ENCODE measurements at places on chromosomes 1 and 21.

GRCh38 chr21:45347712-45348499 is 57.1 kb upstream of the COL18A1 start:
- no peak for DNase-seq

GRCh38 chr1:5768014-5768413 is 224.2 kb downstream of the NPHP4 start:
- DNase-seq = no peak

DNA sequence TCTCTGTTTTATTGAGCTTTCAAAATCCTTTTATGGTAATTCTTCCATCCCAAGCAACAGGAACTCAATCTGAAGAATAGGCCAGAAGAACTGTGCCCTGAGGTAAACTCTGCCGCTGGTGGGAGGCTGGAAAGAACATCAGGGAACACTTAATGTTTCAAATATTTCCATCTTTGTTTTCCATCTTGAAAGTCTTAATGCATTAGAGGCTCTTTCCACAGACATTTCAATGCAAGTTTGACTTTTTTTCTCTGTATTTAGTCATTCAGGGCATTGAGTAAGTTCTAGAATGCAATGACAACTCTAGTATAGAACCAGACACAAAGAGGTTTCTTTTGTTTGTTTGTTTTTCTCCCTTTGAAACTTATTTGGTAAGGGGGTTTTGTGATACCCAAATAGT is 61.5 kb downstream of the KIAA0040 start:
- DNase-seq = no peak

DNA sequence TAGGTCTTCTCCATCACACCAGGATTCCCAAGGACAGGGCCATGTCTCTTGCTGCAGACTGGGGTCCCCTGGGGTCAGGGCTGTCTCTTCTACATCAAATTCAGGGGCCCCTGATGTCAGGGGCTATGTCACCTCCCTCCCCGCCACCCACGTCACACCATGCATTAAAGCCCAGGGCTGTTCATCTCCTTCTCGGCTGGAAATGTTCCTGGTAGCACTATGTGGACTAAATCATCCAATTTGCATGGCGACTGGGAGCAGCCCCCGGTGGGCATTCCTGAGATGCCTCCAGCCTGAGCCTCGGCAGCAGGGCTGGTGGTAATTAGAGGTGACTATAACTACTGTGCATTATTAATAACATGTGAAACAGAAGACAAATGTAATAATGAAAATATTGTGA is 151.7 kb upstream of the HMGB4 start:
- DNase-seq = no peak

DNA sequence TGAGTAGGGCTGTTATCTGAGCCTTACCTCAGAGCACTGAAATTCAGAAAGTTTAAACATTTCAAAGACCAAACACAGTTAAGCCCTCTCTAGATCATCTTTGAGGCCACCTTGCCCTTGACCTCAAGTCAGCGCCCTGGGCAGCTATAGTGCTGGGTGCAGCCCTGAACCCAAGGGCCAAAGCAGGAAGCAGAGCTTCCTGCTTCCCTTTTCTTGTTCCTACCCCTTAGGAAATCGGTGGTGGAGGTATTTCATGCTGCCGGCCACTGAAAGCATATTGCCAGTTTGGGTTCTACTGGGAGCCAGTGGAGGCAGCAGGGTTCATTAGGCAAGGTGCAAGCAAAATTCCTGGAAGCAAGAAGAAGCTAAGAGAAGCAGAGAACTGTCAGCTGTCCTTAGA is 26.1 kb downstream of the CD244 start:
- DNase-seq = no peak

DNA sequence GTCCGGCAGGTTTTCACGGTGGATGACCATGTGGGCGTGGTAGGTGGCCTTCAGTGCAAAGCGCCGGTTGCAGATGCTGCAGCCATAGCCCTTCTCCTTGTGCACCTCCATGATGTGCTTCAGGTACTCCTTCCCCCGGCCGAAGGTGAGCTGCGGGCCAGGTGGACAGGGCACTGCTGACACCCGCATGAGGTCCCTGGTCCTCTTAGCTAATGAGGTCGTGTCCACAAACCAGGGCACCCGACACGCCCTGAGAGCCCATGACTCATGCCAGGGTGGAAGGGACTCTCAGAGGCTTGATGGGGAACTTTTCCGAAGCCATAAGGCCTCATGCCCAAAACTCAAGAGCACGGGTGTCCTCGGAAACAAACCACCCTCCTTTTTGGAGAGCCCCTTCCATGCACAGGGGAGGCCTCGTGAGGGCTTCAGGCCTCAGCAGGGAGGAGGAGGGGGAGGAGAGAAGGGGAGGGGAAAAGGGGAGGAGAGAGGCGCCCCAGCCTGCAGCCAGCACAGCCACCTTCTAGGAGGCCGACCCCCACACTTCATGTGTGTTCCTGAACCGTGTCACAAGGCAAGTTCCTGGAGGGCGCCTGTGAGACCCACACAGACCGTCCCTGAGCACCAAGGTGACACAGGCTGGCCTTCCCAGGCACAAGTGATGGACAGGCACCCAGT is 54.4 kb upstream of the RIPK4 start:
- DNase-seq = no peak

GRCh38 chr1:183533617-183534174 is 56.6 kb downstream of the NCF2 start:
- DNase-seq = no peak

DNA sequence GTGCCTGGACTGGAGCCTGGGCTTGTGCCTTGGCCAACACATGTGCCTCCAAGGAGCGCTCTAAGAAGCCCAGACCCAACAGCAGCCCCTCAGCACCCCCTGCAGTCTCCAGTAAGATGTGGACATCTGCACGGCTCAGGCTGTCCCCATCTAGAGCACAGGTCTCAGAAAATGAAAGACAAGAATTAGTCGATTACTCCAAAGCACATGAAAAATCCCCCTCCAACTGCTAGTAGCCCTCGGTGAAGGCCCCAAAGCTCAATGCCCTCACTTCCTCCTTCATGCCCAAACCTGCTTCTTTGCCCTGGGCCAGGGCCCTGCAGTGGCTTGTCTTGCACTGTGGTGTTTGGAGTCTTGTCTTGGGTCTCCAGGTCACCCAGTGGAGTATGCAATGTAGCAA is 21.9 kb upstream of the ERO1B start:
- no peak for DNase-seq

GRCh38 chr1:111690306-111690617 is 48.9 kb downstream of the INKA2 start:
- DNase-seq = peak; percentile 24

GRCh38 chr1:224380003-224380402 is 23.3 kb downstream of the CNIH4 start:
- DNase-seq = no peak

- DNase-seq = peak; percentile 60
These were observed 57.4 kb upstream of the MTF2 start for GRCh38 chr1:93021539-93022134.

DNA sequence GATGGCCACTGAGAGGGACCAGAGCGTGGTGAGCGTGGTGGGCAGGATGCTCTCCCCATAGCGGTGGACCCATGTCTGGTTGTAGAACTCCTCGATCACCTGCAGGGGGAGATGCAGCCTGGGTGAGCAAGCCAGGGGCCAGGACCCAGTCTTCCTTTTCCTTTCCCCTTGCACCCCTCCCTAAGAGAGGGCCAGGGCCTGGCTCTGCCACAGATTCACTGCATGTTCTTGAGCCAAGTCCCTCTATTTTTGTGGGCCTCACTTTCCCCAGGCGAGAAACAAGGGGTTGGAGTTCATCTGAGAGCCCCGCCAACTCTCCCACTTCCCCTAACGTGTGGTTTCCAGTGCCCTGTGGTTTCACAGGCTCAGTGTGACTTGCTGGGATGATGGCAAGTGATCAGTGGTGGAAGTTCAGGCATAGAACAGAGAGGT is 27.5 kb downstream of the SLC2A1 start:
- no peak for DNase-seq

GRCh38 chr1:235051521-235051920 is 77.1 kb downstream of the TOMM20 start:
- DNase-seq = no peak

- DNase-seq = no peak
These were observed 391 bp downstream of the AGT start for GRCh38 chr1:230713547-230713914.

GRCh38 chr1:47866601-47867437 is 130.4 kb downstream of the TRABD2B start:
- peak; percentile 65 for DNase-seq

- no peak for DNase-seq
These were observed 65.9 kb upstream of the L1TD1 start for GRCh38 chr1:62128745-62129144.

DNA sequence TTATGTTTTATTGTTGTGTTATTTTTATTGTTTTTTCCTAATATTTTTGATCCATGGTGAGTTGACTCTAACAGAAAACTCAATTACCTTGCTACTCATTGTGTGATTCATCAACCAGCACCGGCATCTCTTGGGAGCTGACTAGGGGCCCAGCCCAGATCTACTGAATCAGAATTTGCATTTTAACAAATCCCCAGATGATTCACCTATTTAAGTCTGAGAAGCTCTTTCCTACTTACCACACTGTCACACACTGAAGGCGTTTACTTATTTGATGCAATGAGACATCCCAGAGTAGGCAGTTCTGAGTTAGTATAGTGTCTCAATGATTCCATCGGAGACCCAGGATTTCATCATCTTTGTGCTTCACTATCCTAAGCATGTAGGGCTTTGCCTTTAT is 416.6 kb downstream of the RWDD3 start:
- no peak for DNase-seq

- no peak for DNase-seq
These were observed 154.8 kb downstream of the SLC45A1 start for GRCh38 chr1:8472668-8473067.

GRCh38 chr1:42259059-42259738 is 75.8 kb downstream of the FOXJ3 start:
- DNase-seq = no peak

GRCh38 chr1:184604152-184604900 is 150.3 kb downstream of the EDEM3 start:
- no peak for DNase-seq

- no peak for DNase-seq
These were observed 52.7 kb upstream of the FMOD start for GRCh38 chr1:203403586-203403985.

DNA sequence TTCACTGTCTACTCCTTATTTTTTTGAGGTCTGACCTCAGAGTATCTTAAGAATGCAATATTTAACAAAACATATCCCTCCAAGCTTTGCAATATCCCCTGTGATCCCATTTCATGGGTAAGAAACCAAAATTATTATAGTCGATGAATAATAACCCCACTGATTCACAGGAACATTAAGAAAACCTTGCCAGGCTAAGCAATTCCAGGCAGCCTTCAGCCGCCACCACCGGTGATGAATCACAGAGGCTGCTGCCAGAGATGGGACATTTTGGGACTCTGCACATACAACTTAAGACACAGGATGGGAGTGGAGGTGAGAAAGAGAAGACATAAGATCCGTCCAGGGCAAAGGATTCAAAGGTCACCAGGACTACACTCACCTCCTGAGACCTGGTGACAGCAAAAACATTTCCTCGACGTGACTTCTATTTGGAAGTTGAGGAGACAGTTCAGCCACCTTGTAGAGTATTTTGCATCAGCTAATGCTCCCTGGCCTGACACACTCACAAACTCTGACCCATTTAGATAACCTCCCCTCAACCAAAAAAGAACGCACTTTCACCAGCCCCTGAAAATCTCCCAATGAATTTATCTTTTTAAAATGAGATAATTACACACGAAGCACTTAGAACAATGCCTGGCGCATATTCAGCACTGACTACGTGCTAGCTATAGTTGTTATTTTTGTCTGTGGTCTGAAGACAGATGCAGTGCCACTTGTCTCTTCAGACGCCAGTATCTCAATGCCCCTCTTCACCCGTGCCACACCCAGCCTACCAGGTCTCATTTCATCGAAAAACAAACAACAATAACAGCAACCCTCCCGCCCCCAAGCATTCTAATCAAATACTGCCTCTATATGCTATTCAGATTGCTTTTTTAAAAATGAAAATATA is 17.8 kb upstream of the OVAAL start:
- DNase-seq = no peak

- DNase-seq = no peak
These were observed 41.9 kb upstream of the PLA2G5 start for GRCh38 chr1:20028125-20028524.

DNA sequence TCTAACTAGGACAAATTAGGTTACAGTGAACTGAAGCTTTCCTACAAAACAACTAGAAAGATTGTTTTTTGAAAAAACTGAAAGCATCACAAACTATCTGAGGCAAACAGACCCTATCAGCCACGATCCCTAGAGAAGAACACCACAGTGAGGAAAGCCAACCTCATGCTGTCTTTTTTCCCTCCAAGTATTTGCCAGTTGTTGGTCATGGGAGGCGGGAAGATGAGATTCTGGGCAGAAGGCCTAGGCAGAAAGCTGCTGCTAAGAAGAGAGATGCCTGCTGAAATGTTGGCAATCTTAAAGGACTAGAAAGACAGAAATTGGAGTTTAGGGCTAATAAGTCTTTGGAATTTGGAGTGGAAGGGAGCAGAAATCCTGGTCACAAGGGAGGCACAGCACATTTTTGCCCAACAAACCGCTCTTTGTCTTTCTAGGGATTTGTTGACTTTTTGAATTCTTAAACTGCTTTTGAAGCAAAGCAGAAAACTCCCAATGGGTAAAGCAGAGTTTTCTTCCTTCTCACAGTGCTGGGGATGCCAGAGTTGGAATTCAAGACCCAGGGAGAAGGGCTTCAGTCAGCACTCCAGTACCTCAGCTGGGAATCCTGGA is 83.9 kb downstream of the MT1HL1 start:
- DNase-seq = no peak

GRCh38 chr1:47507881-47508701 is 70.2 kb downstream of the FOXD2 start:
- no peak for DNase-seq

DNA sequence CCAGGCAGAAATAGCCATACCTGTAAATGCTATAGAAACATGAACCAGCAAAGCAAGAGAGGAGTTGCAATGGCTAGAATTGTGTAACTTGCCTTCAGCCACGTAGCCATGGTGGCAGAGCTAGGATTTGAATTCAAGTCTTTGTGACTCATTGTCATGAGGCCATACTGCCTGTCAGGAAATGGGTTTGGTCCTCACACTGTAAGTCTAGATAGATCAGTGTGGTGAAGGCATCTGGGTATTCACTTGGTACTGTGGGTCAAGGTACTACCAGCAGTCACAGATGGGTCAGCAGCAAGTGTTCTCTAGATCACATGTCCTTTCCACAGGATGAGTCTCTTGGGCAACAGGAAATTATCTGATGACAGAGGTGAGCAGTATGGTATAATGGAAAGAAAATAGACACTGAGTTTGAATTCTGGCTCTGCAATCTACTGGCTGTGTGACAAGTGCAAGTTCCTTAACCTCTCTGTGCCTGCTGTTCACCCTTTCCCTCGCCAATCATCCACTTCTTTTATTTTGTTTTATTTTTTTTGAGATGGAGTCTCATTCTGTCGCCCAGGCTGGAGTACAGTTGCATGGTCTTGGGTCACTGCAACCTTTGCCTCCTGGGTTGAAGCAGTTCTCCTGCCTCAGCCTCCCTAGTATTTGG is 36.9 kb downstream of the FGGY start:
- no peak for DNase-seq

DNA sequence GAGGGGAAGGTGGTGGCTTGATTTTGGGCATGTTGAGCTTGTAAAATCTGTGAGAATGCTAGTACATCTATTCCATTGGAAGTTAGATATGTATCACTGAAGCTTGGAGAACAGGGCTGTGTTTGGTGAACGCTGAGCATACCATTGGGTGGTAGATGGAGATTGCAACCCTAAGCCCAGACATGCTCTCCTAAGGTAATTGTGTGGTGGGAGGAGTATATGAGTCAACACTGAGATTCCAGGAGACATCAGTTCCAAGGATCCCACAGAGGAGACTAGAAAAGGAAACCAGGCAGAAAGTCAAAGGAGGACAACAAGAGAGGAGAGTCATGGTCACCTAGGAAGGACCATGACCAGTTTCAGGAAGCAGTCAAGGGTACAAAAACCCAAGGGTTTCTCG is 60.4 kb downstream of the KIF21B start:
- DNase-seq = no peak
